ENCODE measurements at places on chromosomes 12 and 14.

- DNase-seq = no peak
Observed at GRCh38 chr12:106866426-106867080, 89.2 kb upstream of the TMEM263 start.

GRCh38 chr12:69719336-69720316 is 19.0 kb upstream of the RAB3IP start:
- no peak for DNase-seq

DNA sequence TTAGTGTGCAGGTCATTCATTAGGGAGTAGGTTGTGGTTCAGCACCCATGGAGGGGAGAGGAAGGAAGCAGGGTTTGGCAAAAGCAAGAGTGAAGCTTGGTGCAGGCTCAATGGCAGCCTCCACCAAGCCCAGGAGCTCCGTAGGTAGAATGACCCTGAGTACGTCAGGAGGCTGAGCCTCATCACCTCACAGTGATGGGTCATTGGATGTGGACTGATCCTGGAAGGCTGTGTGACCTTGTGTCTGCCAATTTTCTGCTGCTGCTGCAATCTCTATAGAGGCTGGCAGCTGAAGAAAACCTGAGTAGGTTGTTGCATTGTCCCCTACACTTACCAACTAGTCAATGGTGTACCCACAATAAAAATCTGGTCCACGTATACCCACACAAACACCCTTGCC is 173.1 kb downstream of the ASCL1 start:
- DNase-seq = no peak

GRCh38 chr12:87117526-87117925 is 861.3 kb upstream of the MGAT4C start:
- no peak for DNase-seq

- no peak for DNase-seq
Observed at GRCh38 chr12:91091916-91092715, 19.2 kb downstream of the LUM start.

- DNase-seq = no peak
Observed at GRCh38 chr14:54138354-54139038, 181.9 kb upstream of the BMP4 start.

GRCh38 chr14:104119488-104120251 is 18.7 kb upstream of the KIF26A start:
- peak; percentile 52 for DNase-seq

GRCh38 chr12:76065917-76066316 is 18.6 kb downstream of the NAP1L1 start:
- no peak for DNase-seq

GRCh38 chr12:116202940-116203339 is 74.6 kb downstream of the MED13L start:
- no peak for DNase-seq

DNA sequence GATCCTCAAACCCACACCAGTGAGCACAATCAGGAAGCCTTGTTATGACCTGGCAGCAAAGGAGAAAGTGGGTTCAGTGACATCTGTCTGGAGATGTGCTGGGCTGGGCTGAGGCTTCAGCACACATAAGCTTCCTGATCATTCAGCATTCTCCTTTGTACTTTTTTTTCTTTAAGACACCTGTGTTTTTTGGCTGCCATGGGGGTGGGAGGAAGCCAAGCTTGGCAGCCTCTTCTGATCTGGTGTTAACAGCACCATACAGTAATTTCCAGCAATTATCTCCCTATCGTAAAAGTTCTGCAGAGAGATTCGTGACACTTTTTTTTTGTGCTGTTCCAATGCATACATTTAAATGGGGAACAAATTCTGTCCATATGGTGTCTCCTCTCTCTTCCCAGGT is 38.9 kb upstream of the RASSF3 start:
- DNase-seq = no peak

- no peak for DNase-seq
Observed at GRCh38 chr14:22630486-22630885, 13.7 kb downstream of the OR6J1 start.

- DNase-seq = no peak
Observed at GRCh38 chr14:89370381-89370780, 46.7 kb downstream of the FOXN3 start.

- no peak for DNase-seq
Observed at GRCh38 chr14:97113339-97113738, 316.2 kb downstream of the VRK1 start.
